ENCODE measurements at places on chromosomes 2 and 18.

GRCh38 chr2:151159109-151159662 is 102.5 kb downstream of the RBM43 start:
- no peak for DNase-seq
- no peaks in the 10 kb centered on the region for H3K4me1 ChIP-seq
- H3K27ac ChIP-seq, result no peak overlapping the region

DNA sequence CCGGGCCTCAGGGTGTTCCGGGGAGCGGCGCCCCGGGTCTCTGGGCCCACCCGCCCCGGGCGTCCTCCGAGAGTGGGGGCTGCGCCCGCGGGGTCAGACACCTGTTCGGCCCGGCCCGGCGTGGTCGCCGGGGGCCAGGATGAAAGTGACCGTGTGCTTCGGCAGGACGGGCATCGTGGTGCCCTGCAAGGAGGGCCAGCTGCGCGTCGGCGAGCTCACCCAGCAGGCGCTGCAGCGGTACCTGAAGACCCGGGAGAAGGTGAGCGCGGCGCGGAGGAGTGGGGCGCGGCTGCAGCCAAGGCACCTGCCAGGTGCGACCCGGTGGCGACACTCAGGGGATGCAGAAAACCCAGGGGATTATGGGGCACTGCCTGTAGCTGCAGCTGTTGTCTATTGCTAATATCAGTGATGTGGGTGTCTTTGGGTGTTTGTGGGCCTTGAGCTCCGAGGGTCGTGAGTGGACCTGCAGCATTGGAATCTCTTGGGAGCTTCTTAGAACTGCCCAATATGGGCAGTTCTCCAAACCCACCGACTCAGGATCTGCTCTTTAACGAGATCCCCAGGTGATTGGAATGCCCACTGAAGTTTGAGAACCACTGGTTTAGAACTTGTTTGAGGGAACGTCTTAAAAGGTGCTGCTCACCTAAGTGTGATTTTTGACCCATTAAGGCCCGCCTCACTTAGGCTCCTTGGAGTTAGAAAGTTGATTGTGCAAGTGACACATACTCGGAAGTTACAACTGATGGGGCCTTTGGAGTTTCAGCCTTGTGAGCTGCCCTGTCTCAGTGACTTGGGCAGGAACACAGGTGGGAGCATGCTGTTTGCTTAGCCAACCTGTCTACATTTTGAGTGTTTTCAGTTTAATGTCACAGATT is 823 bp downstream of the PARD3B start:
- no peak for DNase-seq
- H3K27me3 ChIP-seq, result peaks cover 37% of the 10 kb centered on the region
- H3K4me1 ChIP-seq, result peaks cover 4% of the 10 kb centered on the region

- no peak overlapping the region for H3K4me3 ChIP-seq
- peaks cover 19% of the 10 kb centered on the region for H3K4me1 ChIP-seq
- no peaks in the 10 kb centered on the region for H3K27me3 ChIP-seq
- H3K27ac ChIP-seq, result no peak overlapping the region
- DNase-seq, result no peak
Observed at GRCh38 chr2:219291910-219292490, 12.8 kb downstream of the DNAJB2 start.

DNA sequence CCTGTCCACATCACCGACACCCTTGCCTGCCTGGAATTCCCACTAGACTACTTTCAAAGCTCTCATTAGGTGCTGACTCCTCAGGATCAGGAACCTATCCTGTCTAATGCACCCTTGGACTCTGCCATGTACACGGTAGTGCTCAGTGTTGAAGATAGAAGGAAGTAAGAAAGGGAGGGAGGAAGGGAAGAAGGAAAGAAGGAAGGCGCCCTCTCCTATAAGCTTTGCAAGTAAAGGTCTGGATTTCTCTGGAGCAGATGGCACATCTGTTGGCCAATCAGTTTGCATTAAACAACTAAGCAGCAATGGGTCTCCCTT is 45.3 kb downstream of the SCTR start:
- DNase-seq, result no peak
- peaks cover 46% of the 10 kb centered on the region for H3K27me3 ChIP-seq
- peaks cover 5% of the 10 kb centered on the region for H3K36me3 ChIP-seq
- H3K27ac ChIP-seq, result no peak overlapping the region
- H3K4me1 ChIP-seq, result peaks cover 5% of the 10 kb centered on the region
- H3K4me3 ChIP-seq, result no peak overlapping the region

GRCh38 chr2:99354070-99354469 is 16.9 kb downstream of the EIF5B start:
- H3K27me3 ChIP-seq, result no peaks in the 10 kb centered on the region
- H3K27ac ChIP-seq, result no peak overlapping the region
- H3K4me1 ChIP-seq, result peaks cover 50% of the 10 kb centered on the region
- no peak for DNase-seq
- H3K4me3 ChIP-seq, result no peak overlapping the region

- peaks cover 83% of the 10 kb centered on the region for H3K27me3 ChIP-seq
- peaks cover 23% of the 10 kb centered on the region for H3K36me3 ChIP-seq
- peak overlapping the region; percentile 71 for H3K27ac ChIP-seq
- peak overlapping the region; percentile 77 for H3K4me3 ChIP-seq
Observed at GRCh38 chr2:172095146-172095904, 7.4 kb downstream of the DLX2 start.

GRCh38 chr2:219041252-219041651 is at the start of gene CFAP65:
Gene CFAP65 (minus strand): TSS chr2:219041516. CDS start chr2:219039048, 2,468 bp downstream.
- peak within 1 kb of the TSS; percentile 33 for H3K4me3 ChIP-seq
- peaks cover 2% of the 10 kb centered on the region for H3K36me3 ChIP-seq
- peaks cover 13% of the 10 kb centered on the region for H3K4me1 ChIP-seq
- H3K27ac ChIP-seq, result no peak within 1 kb of the TSS
